ENCODE measurements at places on chromosomes 13 and 19.

GRCh38 chr13:75173457-75174356 lies 308.3 kb downstream of the TBC1D4 start:
- DNase-seq: no peak

GRCh38 chr13:65932587-65933239 lies 1297.4 kb downstream of the PCDH9 start:
- DNase-seq: no peak

GRCh38 chr13:20588529-20589110 lies 21.7 kb downstream of the IFT88 start:
- no peak for DNase-seq

DNA sequence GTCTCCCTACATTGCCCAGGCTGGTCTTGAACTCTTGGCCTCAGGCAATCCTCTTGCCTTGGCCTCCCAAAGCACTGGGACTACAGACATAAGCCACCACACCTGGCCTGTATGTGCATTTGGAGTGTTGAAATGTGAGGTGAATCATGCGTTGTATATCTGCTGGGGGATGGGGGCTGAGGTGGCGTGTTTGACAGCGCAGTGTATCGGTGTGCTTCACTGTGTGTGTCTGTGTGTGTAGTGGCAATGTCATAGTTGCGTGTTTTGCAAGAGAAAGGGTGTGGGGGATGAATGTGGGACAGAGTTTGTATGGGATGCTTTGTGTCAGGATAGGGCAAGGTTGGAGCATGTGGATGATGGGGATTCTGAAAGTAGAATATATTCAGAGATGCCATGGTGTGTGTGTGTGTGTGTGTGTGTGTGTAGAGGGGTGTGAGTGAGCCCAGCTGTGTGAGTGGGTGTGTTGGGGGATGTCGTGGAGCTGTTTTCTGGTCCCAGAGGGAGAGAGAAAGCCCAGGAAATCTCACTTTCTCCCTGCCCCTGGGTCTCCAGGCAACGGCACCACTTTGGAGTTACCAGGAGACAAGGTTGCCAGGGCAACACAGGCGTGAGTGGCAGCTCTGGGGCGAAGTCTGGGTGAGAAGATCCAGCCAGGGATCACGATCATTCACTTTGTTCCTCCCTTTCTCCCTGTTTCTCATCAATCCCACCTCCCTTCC lies 1.1 kb upstream of the SWSAP1 start:
- no peak for DNase-seq

- DNase-seq: no peak
Measured at GRCh38 chr13:33757713-33758112, 60.2 kb upstream of the RFC3 start.

GRCh38 chr13:107753291-107753690 lies 462.0 kb downstream of the LIG4 start:
- DNase-seq: no peak

GRCh38 chr19:35907377-35907745 lies 734 bp downstream of the TYROBP start:
- no peak for DNase-seq

DNA sequence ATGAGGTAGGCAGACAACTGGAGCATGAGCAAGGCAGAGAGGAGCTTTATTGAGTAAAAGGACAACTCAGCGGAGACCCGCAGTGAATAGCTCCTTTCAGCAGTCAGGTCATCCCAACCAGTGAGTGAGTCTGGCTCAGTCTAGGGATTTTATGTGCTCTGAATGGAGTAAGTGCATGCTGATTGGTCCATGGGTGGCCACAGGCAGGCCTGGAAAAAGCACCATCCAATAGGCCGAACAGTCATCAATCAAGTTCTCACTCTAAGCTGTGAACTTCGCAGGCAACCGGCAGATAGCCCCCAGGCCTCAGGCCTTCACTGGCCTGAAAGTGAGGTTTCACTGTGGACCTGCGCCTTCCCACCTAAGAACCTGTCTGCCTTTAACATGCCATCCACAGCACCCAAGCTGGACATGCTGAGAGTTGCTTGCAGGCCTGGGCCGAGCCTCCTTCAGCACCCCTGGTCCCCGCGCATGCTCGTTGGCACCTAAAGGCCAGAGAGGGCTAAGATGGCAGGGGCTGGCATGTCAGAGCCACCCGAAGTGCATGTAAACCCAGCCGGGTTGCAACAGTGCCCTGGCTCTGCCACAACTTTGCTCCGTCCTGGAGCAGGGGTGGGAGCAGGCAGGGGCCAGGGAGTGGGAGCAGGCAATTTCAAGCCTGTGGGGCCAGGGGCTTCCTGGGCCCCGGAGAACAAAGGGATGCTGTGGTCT lies 698.7 kb downstream of the SLITRK1 start:
- no peak for DNase-seq

DNA sequence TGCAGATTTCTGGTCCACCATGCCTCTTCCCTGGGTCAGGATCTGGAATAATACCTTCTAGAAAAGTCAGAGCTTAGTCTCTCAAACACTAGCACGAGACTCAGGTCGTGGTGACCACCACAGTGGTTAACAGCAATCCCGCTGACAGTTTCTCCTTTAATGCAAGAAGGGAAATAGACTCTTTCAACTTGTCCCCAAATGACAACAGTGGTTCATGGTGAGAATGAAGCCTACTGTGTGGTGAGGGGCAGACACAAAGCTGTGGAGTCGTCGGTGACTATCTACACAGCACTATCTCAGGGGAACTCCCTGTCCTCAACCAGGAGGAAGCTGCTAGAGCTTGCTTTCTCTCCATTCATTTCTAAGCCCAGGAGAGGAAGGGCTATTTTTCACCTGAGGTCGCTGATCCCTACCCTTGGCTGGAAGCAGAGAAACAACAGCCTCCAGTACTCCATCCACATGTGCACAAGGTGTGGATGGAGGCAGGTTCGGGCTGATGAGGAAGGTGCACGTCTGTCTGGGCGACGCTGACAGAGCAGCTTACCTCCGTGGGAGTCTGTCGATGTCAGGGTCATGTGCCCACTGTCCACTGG lies 72.4 kb downstream of the STK24 start:
- no peak for DNase-seq

GRCh38 chr13:94925263-94925662 lies 212.9 kb upstream of the SOX21 start:
- no peak for DNase-seq

DNA sequence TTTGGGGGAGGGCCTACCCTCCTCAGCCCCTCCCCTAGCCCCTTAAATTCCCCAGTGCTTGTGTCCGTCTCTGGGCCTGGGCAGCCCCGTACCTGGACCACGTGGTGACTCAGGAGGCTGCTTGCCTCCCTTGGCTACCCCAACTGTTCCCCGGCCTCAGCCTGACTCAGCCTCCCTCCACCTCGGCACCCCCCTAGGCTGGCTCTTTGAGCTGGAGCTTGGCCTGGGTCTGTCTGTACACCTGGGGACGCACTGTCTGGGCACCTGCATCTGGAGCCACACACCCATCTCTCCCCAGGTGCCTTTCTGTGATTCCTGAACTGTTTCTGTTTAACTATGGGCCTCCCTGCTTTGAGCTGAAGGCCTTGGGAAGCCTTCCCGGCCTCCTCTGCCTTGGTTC lies 1.8 kb upstream of the KLK14 start:
- DNase-seq: no peak

DNA sequence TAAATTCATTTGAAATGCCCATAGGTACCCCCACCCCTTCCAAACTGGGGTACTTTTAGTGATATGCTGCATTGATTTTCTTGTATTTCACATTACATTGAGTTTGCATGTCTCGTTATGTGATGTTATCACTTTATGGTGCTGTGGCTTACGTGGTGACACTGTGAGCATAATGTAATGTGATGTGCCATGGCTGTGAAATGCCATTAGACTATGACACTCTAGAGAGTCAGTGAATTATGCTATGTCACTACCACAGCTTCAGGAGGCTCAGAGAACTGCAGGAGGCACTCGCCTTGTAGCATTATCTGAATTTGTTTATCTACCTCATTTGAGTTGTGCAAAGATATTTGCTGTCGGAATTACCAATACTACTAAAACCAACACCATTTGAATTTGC lies 590.1 kb upstream of the SLC10A2 start:
- no peak for DNase-seq

- no peak for DNase-seq
Measured at GRCh38 chr19:44681992-44682790, 10.9 kb downstream of the CEACAM19 start.

- no peak for DNase-seq
Measured at GRCh38 chr13:87889254-87889653, 218.1 kb downstream of the SLITRK5 start.

- no peak for DNase-seq
Measured at GRCh38 chr13:103638706-103639105, 572.5 kb upstream of the SLC10A2 start.

GRCh38 chr19:1556390-1557070 lies 11.6 kb downstream of the MEX3D start:
- no peak for DNase-seq

- DNase-seq: no peak
Measured at GRCh38 chr13:71618159-71618558, 248.8 kb downstream of the DACH1 start.

DNA sequence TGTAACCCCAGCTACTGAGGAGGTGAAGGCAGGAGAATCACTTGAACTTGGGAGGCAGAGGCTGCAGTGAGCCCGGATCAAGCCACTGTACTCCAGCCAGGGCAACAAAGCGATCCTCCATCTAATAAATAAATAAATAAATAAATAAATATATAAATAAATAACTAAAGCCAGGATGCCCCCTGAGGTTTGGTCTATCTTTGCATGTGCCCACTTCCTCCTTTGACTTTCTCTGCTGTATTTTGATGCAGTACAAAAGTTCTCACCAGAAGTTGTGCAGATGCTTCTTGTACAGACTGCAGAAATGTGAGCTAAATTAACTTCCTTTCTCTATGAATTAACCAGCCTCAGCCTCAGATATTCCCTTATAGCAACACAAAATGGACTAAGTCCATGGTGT lies 6.5 kb upstream of the N4BP2L2 start:
- DNase-seq: no peak

DNA sequence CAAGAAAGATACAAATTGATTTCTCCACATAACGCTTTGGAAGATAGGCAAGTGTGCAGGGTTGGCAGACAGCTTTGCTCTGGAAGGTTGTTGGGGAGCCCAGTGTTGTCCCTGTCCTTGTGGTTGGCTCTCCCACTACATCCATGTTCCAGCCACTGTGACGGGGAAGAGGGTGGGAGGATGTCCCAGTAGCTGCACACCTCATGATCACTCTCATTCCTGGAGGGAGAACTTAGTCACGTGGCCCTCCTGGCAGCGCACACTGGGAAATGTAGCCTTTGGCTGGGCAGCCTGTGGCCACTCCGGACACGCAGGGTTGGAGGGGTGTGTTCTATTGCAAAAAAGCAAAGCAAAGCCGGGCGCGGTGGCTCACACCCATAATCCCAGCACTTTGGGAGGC lies 9.9 kb downstream of the POLD1 start:
- no peak for DNase-seq

DNA sequence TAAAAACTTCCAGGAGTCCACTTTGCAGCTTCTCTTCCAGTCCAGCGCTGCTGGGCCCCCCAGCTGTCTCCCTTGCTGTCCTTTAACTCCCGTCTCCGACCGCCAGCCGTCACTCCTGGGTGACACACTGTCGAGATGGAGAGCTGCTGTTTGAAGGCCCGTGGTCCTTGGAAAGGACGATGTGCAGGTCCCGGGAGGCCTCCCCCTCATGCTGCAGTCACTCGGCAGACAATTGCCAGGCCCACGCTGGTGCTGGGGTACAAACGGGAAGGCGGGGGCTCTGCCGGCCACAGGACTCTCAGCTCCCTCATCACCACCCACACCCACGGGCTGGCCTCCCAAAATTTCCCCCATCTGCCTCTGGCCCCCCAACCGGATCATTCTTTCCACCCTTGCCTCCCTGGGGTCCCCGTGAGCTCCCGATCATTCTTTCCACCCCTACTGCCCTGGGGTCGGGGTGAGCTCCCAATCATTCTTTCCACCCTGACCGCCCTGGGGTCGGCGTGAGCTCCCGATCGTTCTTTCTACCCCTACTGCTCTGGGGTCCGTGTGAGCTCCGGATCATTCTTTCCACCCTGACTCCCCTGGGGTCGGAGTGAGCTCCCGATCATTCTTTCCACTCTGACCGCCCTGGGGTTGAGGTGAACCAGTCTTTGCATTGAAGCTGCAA lies 16.0 kb upstream of the ZNF554 start:
- DNase-seq: no peak

- DNase-seq: no peak
Measured at GRCh38 chr13:64884976-64885375, 2345.2 kb downstream of the PCDH9 start.

- DNase-seq: no peak
Measured at GRCh38 chr13:45833663-45834375, 17.7 kb downstream of the SIAH3 start.

- DNase-seq: no peak
Measured at GRCh38 chr19:18513868-18514267, 8.0 kb downstream of the ELL start.

GRCh38 chr13:20403826-20404225 lies 121.8 kb downstream of the CRYL1 start:
- no peak for DNase-seq

DNA sequence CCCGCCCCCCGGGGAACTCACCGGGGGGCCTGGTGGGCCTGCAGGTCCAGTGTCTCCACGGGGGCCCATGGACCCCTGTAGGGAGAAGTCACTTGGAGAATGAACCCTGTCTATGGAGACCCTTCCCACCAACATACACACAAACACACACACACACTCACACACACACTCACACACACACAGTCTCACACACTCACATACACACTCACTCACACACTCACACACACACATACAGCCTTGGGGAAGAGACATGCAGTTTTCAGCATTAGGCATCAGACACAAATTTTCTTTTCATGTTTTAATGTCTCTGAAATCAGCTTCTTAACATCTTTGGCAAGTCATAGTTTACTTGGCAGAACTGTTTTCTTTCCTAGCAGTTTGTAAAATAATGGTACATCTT lies 31.0 kb upstream of the OLFM2 start:
- DNase-seq: no peak

GRCh38 chr19:14768001-14768400 lies 10.4 kb downstream of the ADGRE2 start:
- no peak for DNase-seq

DNA sequence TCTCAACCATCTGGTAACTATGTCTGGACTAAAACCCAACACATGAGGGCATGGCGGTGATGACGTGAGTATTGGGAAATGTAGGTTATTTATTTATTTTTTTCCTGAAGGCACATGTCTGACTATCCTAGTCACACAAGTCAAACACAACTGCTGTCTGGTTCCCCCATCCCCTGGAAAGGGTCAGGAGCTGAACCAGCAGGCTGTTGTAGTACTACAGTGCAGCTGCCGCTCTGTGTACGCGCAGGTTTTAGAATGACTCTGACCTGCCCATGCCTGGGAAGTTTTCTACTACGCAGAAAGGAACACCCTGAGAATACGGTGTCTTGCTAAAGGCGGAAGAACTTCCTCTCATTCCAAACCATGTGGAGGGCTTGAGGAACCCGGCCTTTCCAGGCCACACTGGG lies 1.2 kb downstream of the SLC7A1 start:
- DNase-seq: peak; percentile 35

GRCh38 chr19:56966225-56966696 lies 125.7 kb upstream of the PEG3 start:
- DNase-seq: no peak

DNA sequence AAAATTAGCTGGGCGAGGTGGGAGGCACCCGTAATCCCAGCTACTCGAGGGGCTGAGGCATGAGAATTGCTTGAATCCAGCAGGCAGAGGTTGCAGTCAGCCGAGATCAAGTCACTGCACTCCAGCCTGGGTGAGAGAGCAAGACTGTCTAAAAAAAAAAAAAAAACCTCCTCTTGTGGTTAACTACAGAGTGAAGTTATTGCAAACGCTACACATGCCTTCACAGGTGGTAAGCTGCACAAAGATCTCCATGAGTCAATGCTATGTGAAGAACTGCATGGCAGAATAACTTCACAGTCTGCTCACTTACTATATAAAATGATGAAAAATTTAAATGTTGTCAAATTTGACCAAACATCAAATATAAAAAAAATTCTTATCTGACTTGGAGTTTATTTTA lies 436.8 kb downstream of the FGF14 start:
- DNase-seq: no peak
